CD4-positive, alpha-beta T cell treated with Interferon alpha-2 for 1 hour (primary cell): ENCODE measurements at places on chromosomes 2 and 18.

GRCh38 chr2:8643250-8643995, 38.4 kb upstream of the ID2 start:
- DNase-seq, result no peak

DNA sequence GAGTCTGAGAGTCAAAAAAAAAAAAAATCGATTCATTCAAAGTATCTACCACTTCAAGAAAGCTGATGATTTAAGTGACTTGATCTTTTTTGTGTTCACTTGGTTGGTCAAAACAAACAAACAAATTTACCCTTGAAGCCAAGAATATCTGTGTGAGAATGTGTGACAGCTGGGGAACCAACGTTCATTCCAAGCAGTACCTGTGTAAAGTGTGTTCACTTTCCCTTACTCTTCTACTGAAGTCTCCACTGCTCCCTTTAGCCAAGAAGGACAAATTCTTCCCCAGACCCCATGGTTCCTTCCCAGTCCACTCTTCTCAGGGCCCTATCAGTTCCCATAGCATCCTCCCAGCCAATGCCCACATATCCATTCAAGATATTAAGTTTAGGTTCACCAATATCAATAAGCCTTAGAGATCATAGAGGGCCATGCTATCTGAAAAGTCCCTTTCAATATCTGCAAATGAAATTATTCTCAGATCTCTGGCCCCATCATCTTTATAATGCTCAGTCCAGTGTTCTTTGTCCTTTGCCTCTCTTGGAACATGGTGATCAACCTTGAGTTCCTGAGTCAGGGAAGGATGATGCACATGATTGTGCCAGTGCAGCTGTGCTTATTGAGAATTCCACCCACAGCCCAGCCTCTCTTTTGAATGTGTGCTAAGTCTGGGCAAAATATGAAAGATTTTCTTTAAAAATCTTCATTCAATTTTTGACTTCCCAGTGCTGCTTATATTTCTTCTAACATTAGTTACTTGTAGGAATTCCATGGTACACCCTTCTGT, 82.8 kb upstream of the DTNA start:
- no peak for DNase-seq

DNA sequence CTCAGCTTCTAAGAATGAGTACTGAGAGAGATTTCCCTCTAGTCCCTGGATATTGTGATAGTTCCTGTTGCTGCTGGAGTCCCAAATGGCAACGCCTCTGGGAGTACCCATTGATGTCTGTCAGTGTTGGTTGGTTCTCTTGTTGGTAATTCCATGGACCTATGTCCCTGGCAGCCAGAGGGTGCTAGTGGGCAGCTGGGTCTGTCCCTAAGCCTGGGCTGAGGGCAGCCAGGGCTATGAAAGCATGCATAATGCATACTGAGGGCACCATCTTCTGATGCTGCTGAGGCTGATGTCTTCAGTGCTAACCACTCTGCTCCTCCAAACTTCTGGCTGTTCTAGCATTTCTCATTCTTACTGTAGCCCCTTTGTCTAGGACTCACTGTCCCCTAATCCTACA, 35.9 kb downstream of the NABP1 start:
- DNase-seq, result no peak

GRCh38 chr2:69744456-69744855, 2.5 kb downstream of the ANXA4 start:
- DNase-seq, result no peak
